ENCODE measurements at places on chromosomes 12 and 14. TPM values are rescaled to one million over a fixed set of nuclear protein-coding genes. Genes with fewer than 3 reads are reported as not detected.

The FAM186B gene
- 3.8 TPM for total RNA-seq

The RBM23 gene
- 98.4 TPM for total RNA-seq

The IQSEC3 gene
- not detected for total RNA-seq

- DNase-seq = peak; percentile 92
Observed at GRCh38 chr12:9869307-9870161, at the start of gene CLEC2B. TSS of gene CLEC2B (minus strand) at chr12:9869354.

GRCh38 chr12:23472329-23472971 lies 477.0 kb downstream of the SOX5 start:
- no peak for DNase-seq

DNA sequence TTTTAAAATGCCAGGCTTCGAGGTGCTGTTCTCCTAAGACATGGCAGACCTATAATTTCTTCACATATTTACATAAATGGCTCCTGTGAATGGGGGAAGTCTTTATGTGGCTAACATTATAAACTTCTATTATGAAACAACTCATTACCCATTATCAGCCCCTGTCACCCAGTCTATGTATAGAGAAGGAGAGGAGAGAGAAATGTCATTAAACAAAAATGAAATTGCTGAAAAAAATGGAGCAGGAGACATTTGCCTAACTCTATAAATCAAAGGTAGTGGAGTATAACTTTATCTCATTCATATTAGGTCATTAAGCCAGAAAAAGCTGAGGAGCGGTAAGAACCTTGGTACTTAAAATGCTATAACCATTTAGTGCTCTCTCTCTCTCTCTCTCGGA lies 71.9 kb upstream of the KRR1 start:
- no peak for DNase-seq

GRCh38 chr12:26658991-26659390 lies 174.0 kb downstream of the ITPR2 start:
- DNase-seq = no peak

DNA sequence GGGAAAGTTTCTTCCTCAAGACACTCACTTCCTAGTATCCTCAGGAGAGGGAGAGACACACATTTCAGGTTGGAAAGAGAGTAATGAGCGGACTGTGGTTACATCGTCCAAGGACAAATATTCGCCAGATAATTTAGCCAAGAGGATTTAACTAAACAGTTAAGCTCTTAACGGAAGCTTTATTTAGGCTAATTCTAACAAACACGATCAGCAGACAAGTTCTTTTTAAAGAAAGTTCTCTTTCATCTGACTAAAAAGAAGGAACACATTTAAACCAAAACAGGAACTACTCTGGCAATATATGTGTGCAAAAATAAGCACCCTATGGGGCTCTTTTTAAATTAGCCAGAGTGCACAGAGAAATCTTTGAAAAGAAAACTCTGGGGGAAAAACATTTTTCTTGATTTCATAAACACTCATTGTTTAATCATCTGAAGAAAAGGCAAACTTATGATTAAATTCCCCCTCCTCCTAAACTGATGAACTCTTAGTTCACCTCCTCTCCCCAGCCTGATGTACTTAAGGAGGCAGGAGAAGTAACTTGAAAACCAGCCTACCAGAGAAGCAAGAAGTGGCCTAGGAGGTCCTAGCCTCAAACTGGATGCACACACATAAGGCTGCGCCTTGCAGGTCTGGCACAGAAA lies 13.3 kb upstream of the BTG1 start:
- no peak for DNase-seq

- DNase-seq = no peak
Observed at GRCh38 chr14:63367742-63368364, 49.1 kb upstream of the GPHB5 start.

GRCh38 chr12:49274396-49275069 lies 9.7 kb downstream of the TUBA1C start:
- DNase-seq = no peak

DNA sequence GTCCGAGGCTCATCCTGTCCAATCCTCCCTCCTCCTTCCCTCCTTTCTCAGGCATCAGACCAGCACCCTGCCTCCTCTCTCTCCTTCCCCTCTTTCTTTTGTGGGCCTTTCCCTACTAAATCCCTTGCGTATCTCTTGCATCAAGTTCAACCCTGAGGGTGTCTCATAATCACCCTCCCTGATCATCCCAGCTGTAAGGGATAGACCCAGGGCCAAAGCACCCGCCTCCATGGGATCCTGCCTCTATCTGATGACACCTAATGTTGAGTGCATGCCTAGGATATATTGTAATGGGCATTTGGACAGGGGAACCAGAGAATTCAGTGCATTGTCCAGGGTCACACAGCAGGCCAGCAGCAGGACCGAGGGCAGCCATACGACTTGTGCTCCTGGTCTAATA lies 84.9 kb downstream of the PHETA1 start:
- no peak for DNase-seq

- DNase-seq = no peak
Observed at GRCh38 chr14:67411820-67412421, at the start of gene PLEK2. TSS of gene PLEK2 (minus strand) at chr14:67412165. CDS start at chr14:67412059, 106 bp downstream.
